Activated naive CD4-positive, alpha-beta T cell treated with anti-CD3 and anti-CD28 coated beads for 36 hours (primary cell): ENCODE measurements at places on chromosomes 3 and 15. TPM values are rescaled to one million over a fixed set of nuclear protein-coding genes. Genes with fewer than 3 reads are reported as not detected.

The PLA2G4B gene
- 9.0 TPM for total RNA-seq

The WDR93 gene
- total RNA-seq = not detected

The C3orf20 gene
- total RNA-seq = 0.12 TPM

GRCh38 chr3:61928039-61928438 lies 366.7 kb downstream of the PTPRG start:
- no peak for DNase-seq

- DNase-seq = no peak
These were observed 11.0 kb upstream of the VPS39 start for GRCh38 chr15:42218953-42219592.

GRCh38 chr15:74519311-74519710 lies 21.7 kb upstream of the ARID3B start:
- no peak for DNase-seq
